Activated naive CD4-positive, alpha-beta T cell (primary cell): ENCODE measurements at places on chromosomes 5 and 9.

GRCh38 chr9:109733690-109734089 lies 46.3 kb upstream of the PALM2AKAP2 start:
- no peak for DNase-seq

DNA sequence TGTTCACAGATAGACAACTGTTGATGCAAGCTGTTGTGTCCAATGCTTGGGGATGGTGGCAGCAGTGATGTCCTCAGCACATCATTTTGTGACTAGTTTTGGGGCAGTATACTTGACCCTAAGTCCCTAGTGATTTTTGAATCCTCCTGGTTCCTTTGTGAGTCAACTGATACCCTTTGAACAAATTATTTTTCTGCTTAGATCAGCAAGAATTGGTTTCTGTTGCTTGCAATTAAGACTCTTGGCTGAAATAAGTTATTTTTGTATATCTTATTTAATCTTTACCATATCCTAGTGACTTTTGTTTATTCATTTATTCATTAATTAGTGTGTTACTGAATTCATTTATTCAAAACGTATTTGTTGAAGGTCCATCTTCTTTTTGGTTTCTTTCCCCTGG lies 392.0 kb upstream of the SGCD start:
- no peak for DNase-seq

DNA sequence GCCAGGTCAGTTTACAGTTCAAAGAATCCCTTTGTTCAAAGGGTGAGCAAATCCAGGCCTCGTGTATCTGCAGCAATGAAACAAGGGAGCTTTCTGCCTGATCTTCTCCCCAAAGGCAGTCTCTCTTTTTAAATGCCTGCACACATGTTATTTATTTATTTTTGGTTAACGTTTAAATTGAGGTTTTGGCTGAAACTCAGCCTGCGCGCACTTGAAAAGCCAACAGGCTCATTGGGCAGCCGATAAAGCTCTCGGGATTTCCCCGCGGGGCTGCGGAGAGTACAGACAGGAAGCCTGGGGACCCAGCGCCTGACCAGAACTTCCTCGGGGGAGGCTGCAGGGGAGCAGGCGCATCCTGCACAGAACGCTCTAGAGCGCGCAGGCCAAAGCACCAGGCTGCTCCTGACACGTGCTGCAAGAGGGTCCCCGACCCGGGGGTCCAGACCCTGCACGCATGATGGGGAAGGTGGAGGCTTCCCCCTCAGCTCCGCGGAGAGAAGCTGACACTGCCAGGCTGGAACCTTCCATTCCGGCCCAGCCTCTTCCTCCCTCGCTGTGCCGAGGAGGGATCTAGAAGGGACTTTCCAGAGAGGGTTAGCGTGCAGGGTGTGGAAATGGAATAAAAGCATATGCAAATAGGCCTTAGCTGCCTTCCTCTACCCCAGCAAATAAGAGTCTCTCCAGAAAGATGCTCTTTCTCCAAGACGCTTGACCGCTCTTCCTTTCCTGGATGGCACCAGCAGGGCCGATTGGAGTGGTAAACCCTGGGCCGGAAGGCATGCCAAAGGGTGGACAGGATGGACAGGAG lies 46.1 kb downstream of the PTTG1 start:
- DNase-seq = peak; percentile 36

DNA sequence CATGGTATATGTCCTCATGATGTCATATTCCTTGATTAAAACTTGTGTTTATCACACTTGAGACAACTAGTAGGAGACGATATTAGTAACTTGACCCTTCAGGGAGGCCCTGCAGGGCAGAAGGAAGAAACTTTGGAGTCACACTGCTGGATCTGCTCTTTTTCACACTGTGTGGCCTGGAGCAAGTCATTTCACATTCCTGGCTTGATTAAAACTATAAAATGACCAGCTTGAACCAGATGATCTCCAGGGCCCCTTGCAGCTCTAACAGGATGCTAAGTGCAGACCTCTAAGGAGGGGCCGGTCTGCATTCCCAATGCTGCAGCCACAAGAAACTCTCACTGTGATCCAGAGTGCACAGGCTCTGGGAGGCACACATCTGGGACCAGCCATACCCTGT lies 146.4 kb upstream of the ZNF366 start:
- no peak for DNase-seq

DNA sequence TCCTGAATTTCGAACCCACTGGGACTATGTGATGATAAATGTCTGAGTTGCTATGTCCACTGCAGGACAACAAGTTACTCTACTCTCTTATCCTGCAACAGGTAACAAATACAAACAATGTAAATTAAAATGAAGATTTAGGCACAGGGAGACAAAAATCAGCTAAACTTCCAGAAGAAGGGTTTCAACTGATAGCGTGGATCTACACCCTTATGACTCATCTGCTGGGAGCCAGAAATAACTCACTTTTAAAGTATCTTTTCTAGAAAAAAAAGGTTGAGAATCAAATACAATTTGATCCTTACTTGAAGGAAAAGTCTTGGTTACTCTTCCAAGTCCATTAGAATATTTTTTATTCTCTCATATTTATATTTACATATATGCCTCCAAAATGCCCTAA lies 21.4 kb downstream of the PJA2 start:
- DNase-seq = no peak

GRCh38 chr5:151899399-151899798 lies 25.3 kb downstream of the GLRA1 start:
- no peak for DNase-seq

GRCh38 chr9:114860187-114860586 lies 54.3 kb upstream of the TNFSF15 start:
- no peak for DNase-seq

DNA sequence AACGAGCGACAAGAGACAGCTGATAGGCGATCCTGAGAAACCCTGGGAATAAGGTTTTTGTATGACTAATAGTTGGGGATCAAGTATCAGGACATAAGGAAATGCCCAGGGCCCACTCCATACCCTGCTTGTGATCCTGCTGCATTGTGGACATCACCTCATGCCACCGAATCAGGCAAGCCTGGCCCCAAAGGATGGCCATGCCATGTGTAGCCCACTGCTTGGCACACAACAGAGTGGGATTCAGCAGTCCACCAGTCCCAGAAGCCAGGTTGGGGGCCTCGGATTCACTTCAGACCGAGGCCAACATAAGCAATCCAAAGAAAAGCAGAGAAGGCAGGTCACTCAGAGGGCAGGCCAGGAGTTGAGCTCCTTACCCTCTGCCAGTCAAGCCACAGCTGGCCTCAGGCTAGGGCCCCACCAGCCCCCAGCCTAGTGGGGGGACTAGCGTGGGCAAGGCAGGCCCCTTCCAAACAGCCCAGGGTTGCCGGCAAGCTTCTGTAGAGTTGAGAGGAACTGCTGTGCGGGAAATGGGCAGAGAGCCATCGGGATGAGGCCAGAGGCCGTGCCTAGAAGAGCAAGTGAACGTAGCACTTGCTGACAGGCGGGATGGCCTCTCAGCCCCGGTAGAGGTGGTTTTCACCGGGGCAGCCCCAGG lies 5.0 kb downstream of the NOP16 start:
- no peak for DNase-seq

GRCh38 chr9:113682297-113682771 lies 193.8 kb upstream of the ZNF618 start:
- DNase-seq = no peak

- no peak for DNase-seq
Observed at GRCh38 chr5:158117467-158118160, 258.7 kb upstream of the CLINT1 start.
